NCI-H187 treated with DMSO at 0.1 percent for 48 hours (cell line): ENCODE measurements at places on chromosomes 2 and 18.

GRCh38 chr2:38380397-38381130, 3.5 kb upstream of the ATL2 start:
- DNase-seq = no peak

DNA sequence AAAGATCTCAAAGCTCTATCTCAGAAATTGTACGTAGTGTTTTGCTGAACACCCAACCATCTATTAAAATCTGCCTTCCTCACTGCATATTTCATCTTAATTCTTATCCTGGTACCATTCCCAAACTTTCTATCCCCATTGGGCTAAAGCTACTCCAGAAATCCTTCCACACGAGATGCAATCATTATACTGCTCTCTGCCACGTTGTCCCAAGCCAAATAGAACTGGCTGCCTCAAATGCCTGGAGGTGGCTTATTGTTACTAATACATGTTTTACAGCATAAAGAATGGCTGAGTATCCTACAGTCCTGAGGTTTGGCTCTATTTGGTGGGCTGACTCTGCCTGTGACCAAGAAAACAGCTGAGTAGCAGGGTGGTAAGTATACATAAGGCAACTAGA, 306.0 kb upstream of the ACVR2A start:
- DNase-seq = no peak

DNA sequence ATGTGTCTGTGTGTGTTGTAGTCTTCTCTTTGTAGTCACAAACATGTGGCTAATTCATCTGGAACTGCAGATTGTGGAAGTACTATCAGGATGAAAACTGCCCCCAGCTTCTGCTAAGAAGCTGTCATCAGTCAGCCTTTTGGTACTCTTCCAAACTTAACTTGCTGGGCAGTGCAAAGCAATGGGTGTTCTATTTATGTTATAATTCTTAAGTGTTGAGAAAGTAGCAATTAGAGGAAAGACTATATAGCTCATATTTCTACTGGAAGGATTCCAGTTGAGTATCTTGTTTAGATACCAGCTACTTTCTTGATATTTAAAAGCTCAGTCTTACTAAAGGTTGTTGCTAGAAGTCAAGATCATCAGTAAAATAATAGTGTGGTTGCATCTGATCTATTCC, 52.1 kb downstream of the SLC38A11 start:
- no peak for DNase-seq

GRCh38 chr2:104344985-104345384, 508.9 kb upstream of the POU3F3 start:
- DNase-seq = no peak

GRCh38 chr2:160239436-160239835, 39.4 kb upstream of the ITGB6 start:
- no peak for DNase-seq

DNA sequence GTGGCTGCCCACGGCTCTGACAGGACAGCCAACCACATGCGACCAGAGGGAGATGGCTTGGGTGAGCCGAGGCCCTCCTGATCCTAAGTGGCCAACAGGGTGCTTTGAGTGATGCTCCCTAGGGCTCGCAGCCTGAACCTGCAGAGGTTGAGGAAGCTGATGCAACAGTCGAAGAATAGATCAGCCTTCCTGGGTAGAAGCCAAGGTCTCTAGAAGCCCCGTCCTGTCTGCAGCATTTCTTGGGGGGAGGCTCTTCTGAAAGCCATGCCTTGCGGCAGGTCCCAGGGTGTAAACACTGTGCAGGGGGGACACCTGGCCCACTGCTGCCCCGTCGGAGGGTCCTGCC, 136.4 kb downstream of the HDAC4 start:
- no peak for DNase-seq

DNA sequence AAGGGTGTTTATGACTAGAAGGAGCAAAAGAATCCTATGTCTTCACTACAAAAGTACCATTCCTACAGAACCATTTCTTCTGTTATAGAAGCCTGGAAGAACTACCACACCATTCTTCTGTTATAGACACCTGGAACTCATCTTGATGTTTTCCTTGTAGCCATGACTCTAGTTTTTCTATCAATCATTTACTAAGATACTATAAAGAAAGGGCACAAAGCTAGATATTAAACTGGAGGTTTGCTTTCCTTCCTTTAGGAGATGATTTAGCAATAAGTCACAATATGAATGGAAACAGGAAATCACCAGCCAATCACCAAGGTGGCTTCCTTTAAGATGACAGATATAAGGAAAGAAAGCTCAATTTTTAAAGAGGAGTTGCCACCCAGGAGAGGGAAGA, 100.3 kb upstream of the NEUROD1 start:
- DNase-seq = no peak

DNA sequence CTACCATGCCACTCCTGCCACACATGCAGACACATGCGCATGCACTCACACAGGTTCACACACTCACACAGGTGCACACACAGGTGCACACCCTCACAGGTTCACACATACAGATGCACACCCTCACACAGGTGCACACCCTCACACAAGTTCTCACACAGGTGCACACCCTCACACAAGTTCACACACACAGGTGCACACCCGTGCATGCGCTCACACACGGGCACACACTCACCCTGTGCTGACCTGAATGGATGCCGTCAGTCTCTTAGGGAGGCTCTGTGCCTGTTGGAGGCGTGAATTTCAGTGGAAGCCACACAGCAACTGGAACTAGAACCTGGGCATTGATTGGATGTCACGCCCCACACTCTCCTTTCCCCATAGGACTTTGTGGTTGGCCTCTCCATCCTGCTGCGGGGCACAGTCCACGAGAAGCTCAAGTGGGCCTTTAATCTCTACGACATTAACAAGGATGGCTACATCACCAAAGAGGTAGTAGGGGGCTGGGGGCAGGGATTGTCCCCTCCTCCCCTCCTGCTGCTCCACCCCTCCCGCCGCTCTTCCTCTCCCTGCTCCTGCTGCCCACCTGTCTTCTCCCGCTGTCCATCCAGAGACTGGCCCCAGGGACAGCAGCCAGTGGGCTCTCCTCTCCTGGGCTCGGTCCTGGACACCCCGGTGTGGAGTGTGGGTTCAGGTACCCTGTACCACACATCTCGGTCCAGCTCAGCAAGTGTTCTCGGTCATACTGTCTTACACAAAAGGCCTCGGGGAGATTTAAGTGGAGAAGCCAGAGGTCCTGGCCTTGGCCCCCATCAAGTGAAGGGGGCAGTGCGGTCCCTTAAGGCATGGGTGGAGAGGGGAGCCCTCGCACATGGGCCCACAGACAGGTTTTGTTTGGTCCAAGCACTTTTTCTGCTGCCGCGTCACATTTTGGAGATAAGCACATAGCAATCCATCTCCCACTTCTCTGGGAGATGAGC, 21.0 kb upstream of the FAHD2A start:
- DNase-seq = no peak
